ENCODE measurements at places on chromosomes 11 and 22.

- DNase-seq, result no peak
Measured at GRCh38 chr11:9875399-9875798, 211.5 kb downstream of the SWAP70 start.

GRCh38 chr11:66580803-66581202 is 12.1 kb downstream of the CCDC87 start:
- no peak for DNase-seq

- DNase-seq, result no peak
Measured at GRCh38 chr22:28953976-28954880, 70.9 kb downstream of the ZNRF3 start.

GRCh38 chr11:112255067-112255720 is 5.5 kb downstream of the PLET1 start:
- no peak for DNase-seq

DNA sequence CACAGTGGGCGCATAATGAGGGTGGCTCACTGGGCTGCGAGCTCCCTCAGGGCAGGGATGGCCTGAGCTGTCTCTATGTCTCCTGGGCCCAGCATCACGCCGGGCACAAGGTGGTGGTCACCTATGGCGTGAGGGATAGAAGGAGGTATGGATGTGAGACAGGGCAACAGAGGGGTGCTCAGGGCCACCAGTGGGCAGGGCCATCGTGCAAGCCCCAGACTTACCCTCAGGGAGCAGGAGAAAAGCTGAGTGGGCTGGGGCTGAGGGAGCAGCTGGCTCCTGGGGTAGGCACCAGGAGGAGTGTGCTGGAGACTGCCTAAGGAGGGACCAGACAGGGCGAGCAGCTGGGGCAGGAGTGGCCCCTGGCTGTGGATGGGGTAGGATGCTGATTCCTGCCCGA is 34.3 kb upstream of the KLHL35 start:
- no peak for DNase-seq

DNA sequence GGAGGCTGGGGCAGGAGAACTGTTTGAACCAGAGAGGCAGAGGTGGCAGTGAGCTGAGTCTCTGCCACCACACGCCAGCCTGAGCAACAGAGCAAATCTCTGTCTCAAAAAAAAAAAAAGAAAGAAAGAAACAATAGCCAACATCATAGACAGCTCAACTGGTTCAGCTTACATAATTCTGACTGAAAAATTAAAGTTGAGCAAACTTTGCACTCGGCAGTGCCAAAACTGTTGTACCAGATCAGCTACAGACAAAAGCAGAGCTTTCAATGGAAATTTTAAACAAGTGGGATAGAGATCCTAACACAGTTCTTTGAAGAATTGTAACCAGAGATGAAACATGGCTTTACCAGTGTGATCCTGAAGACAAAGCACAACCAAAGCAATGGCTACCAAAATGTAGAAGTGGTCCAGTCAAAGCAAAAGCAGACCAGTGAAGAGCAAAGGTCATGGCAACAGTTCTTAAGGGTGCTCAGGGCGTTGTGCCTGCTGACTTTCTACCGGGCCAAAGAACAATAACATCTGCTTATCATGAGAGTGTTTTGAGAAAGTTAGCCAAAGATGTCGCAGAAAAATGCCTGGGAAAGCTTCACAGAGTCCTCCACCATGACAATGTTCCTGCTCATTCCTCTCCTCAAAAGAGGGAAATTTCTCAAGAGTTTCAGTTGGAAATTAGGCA is 59.3 kb downstream of the TTC28 start:
- no peak for DNase-seq

- no peak for DNase-seq
Measured at GRCh38 chr11:112885744-112886433, 75.3 kb upstream of the NCAM1 start.

Measured in CD4-positive, alpha-beta T cell treated with Interleukin-2 at 100 ng/mL for 4 hours (primary cell).